ENCODE measurements at places on chromosomes 4 and X.

GRCh38 chr4:185275501-185275900, 66.1 kb downstream of the SNX25 start:
- DNase-seq: no peak

GRCh38 chrX:31546126-31546525, 474.3 kb upstream of the FTHL17 start:
- no peak for DNase-seq

GRCh38 chr4:141004823-141005222, 128.4 kb downstream of the RNF150 start:
- no peak for DNase-seq

DNA sequence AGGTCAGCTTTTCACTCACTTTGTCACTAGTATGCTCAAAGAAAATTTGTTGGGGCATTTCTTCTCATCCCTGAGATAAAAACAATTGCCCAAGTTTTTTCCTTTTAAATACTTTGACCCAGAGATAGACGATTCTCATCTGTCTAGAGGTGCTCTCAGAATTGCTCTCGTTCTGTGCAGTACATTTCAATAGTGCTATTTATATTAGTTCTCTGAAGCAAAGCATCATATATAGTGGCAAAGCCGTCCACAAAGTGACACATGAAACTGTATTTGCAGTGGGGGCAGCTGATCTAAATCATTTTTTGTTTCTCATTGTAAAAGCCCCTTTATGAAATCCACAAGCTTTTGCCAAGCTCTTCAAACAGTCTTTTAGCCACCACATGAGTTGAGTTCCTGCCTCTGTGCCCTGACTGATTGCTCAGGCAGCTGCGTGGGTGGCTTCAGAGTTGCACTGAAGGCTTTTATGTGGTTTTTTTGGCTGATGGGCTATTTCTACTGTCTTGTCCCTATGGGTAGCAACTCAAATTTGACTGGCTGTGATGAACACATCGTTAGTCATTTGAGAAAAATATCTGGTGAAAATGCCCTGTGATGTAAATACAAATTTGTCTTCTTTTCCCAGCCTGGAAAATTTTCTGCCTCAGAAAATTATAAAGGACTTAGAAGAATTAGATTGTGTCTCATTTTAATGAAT, 119.1 kb upstream of the OTUD4 start:
- DNase-seq: peak; percentile 16

DNA sequence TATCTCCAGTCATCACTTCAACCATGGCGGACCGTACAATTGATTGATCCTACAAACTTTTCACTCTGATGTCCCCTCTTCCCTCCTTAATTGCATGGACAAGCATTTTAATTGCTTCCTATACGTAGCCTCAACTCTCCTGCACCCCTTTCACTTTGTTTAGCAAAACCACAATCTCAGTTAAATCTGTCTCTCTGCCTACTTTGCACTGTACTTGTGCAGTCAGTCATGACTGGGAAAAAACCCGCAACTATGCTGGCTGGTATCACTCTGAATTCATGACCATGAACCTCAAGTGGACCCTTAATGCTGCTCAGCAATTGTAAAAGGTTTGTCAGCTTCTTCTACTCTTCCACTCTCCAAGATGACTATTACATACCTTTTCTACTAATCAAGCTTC, 51.7 kb upstream of the AFF2 start:
- DNase-seq: no peak

DNA sequence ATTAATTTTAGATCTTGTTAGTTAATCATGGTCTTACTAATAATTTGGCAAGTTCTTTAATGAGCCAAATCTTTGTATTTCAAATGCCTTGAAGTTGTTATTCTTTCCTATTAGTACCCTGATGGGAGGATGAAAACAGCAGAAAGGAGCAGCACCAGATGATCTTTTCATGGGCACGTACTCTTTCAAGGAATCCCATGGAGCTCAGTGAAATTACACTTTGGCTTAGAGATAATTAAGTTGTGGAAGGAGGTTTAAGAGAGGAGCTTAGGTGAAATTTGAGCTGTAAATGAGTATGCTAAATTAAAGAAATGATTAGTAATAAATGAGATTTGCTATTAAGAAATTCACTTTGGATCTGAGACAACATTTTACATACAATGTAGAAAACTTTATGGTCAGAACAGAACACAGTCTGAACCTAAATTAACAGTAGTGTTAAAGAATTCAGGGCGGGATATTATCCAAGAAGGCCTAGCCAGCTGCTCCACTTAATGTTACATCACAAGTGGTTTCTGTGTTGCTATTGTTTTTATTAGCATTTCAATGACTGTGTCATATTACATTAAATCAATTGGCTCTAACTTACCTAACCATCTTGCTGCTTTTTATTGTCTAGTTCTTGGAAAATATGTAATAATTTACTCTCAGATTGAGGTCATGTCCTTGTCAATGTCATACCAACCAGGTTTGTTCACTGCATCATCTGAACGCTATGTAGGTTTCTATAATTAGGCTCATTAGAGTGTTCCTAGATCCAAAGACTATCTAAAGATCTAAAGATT, 3.9 kb downstream of the MTHFD2L start:
- DNase-seq: no peak

GRCh38 chr4:104395168-104395614, 99.5 kb downstream of the CXXC4 start:
- DNase-seq: no peak

GRCh38 chrX:115560978-115561604, at the start of gene PLS3:
PLS3 (plus strand) TSS chrX:115561174; CDS start chrX:115610251, 49,077 bp downstream.
- DNase-seq: no peak

GRCh38 chrX:21802054-21802670, 37.3 kb upstream of the MBTPS2 start:
- no peak for DNase-seq

DNA sequence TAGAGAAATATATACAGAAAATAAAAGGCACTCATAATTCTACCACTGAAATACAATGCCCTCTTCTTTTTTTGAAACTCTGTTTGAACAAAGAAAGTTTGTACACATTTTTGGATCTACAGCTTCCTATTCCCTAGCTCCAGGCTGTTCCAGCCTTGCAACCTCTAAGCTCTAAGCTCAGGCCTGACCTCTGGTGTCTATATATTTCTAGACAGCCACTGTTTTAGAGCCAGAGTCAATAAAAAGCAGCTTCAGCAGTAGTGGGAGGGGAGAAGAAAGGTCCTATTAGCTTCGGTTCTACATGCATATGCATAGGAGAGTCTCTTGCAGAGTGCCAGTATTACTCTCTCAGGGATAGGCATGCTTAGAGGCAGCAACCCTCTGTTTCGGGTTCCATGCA, 39.7 kb downstream of the CLDN2 start:
- DNase-seq: no peak

GRCh38 chr4:81470456-81471297, 1.0 kb downstream of the RASGEF1B start:
- DNase-seq: peak; percentile 50

GRCh38 chrX:116031331-116031730, 139.2 kb upstream of the AGTR2 start:
- no peak for DNase-seq

- no peak for DNase-seq
Measured at GRCh38 chr4:75306506-75306905, 207.7 kb downstream of the RCHY1 start.

- DNase-seq: no peak
Measured at GRCh38 chr4:54658252-54659093, 716 bp downstream of the KIT start.

- no peak for DNase-seq
Measured at GRCh38 chrX:19814240-19814639, 73.2 kb downstream of the SH3KBP1 start.

- no peak for DNase-seq
Measured at GRCh38 chr4:14545807-14546206, 456.5 kb upstream of the CPEB2 start.

- DNase-seq: no peak
Measured at GRCh38 chr4:168218645-168219044, 99.9 kb downstream of the DDX60 start.

- no peak for DNase-seq
Measured at GRCh38 chrX:20796450-20796849, 529.7 kb upstream of the RPS6KA3 start.

DNA sequence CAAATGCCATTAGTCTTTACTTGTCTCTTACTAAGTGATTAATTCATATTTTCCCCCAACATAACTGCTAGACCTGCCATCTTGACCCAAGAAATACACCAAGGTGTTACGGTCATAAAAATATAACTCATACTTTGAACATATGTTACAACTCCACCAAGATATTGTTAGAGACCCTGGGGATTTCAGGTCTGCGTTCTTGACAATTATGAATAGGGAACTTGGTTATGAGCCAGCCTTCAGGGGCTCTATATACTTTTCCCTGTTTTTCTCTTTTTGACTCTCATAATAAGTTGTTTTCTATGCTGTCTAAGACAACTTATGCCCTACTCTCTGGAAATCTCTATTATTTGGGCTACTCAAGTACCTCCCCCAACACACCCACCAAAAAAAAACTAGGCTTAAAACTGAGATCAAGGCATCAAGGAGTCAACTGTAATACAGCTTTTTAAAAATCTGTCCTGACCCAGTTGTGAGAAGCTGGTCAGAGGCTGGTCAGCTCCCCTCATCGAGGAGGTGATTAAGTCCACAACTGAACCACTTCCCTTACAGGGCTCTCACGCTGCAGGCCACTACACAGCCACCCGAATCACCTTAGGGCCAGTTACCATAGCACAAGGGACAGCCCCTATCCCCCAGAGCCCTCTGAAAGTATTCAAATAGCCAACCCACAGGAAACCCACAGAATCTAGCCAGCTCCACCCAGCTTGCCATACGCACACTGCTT, 10.5 kb upstream of the TLR3 start:
- no peak for DNase-seq

DNA sequence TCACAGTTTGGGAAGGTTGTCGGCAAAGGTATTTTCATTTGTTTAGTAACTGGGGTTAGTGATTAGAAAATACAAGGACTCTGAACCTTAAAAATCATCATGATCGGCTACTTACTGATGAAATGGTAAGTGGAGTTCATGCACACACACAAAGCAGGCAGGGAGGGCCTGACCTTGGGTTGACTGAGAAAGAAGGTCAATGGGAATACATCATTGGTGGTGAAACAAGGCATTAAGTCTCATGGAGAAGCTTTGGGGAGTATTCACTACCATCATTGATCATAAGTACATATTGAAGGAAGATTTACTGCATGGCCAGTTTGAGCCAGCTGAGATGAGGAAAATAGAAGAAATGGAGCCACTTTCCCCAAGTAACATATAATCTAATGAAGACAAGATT, 74.4 kb downstream of the LUZP4 start:
- no peak for DNase-seq

GRCh38 chr4:114558446-114559020, 40.1 kb upstream of the UGT8 start:
- no peak for DNase-seq

DNA sequence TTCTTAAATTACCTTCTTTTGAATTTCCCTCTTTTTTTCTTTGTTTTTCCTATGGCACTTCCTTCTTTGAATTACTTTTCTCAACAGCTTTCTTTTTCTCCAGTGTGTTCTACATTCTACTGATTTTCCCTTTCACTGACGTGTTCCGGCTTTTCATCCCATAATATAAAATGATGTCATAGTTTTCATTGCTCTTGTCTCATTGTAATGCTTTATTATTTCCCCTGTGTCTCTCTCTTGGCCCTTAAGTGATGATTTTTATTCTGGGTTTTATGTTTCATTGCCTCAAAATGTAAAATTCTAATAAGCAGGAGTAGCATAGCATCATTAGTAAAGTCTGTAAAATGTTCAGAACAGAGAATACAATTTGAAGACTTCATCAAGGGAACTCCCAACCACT, 299.3 kb downstream of the KCTD8 start:
- no peak for DNase-seq

DNA sequence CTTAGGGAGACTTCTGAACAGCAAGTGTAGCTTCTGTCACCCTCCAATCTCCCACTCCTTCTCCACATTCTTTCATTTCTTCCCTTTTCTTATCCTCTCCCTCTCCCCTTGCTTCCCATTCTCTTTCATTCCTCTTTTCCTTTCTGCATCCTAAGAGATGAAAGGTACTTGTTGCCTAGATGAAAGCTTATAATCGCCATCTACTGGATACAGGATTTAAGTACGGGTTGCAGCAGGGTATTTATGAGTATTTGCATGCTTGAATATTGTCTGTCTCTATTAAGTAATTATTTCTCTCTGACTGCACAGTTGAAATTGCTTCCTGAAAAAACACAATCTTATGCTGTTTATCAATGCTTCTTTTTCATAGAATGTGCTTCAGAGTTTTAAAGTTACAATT, 174.0 kb upstream of the TENT5D start:
- no peak for DNase-seq

- DNase-seq: no peak
Measured at GRCh38 chr4:88583631-88584470, 8.4 kb upstream of the HERC3 start.

- no peak for DNase-seq
Measured at GRCh38 chr4:31427691-31428090, 707.5 kb downstream of the PCDH7 start.

GRCh38 chr4:83013420-83013867, 2.8 kb upstream of the LIN54 start:
- DNase-seq: no peak

- peak; percentile 60 for DNase-seq
Measured at GRCh38 chrX:118974908-118975671, 672 bp downstream of the LONRF3 start.

- no peak for DNase-seq
Measured at GRCh38 chr4:128653527-128654444, 155.7 kb upstream of the JADE1 start.

- DNase-seq: no peak
Measured at GRCh38 chrX:12042615-12043014, 95.7 kb upstream of the FRMPD4 start.

All from CD4-positive, alpha-beta memory T cell (primary cell).